ENCODE measurements at places on chromosomes 5 and 9.

DNA sequence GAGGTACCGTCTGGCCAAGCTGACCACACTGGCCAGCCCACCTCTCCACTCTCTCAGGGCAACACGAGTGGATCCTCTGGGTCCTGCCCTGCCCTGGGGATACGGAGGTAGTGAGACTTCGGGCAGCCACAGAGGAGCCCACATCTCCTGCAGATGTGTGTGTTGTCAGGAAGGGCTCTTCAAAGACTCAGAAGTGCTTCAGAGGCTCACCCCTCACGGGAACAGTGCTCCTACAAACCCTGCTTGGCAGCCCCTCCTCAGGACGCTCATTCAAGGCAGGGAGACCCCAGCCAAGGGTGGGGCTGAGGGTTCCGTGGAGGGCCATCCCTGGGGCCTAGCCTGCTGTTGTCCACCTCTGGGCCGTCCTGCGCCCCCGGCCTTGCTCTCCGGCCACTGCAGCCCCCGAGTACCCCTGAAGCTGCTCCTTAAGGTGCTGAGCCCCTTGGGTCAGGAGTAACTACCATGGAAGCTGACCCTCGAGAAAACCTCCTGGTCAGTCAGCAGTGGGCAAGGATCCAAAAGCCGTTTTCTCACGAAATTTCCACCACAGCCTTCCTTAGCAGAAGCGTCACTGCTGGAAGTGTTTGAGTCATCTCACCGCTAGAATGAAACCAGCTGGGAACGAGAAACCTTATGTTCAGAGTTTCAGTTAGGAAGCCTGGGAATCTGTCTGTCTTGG is 23.2 kb upstream of the LRRC14B start:
- peak; percentile 11 for DNase-seq

DNA sequence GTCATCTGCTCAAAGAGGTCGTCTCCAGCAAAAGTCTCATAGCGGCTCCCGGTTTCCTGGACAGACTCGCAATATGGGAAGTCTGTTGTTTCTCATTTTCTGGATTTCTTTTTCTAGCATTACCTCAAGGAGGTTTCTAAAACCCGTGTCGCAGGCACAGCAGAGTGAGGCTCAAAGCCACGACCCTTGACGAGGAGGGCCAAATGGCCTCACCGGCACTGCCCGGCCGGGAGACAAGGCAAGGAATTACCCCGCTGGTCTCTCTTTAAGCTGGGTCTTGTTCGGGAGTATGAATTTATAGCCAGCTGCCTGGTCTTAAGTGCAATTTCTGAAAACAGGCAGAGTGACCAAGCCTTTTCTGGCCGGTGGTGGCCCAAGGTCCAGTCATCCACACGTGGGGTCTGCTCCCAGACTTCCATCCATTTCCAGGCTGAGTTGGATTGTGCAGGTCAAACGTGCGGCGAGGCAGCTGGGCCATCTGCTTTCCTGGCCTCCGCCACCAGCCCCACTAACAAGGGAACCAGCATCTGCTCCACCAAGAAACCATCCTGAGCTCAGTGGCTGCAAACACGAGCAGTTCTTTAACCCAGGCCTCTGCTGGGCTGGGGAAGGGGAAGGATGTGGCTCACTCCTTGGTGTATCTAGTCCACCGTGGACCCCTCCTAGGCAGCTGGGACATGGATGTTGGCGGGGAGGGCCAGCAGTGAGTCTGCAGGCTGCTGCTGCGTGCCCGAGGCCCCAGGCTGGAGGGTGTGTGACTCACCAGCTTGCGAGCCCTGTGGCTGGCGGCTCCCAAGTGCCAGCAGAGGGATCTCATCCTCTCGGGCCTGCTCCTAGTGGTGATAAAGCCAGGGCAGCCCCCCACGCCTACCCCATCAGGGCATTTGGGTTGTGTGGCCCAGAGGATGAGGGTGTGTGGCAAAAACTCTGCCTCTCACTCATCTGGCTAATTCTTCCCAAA is 55.6 kb upstream of the COL5A1 start:
- DNase-seq: no peak

DNA sequence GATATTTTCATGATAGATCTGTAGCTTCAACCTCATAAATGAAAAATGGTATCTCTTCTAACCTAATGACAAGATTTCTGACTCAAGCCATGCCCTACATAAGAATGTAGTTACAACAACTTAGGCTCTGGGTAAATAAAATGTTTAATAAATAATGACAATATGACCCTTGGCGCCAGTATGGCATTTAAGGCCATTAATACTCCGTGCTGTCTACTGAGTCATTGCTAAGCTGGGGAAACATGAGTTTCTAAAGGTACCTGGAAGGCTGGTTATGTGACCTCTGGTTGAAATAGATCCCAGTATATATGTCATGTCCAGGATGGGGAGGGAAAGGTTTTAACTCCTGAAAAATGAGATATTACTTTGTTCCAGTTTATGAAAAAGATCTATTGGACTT is 58.0 kb upstream of the CEMIP2 start:
- no peak for DNase-seq

DNA sequence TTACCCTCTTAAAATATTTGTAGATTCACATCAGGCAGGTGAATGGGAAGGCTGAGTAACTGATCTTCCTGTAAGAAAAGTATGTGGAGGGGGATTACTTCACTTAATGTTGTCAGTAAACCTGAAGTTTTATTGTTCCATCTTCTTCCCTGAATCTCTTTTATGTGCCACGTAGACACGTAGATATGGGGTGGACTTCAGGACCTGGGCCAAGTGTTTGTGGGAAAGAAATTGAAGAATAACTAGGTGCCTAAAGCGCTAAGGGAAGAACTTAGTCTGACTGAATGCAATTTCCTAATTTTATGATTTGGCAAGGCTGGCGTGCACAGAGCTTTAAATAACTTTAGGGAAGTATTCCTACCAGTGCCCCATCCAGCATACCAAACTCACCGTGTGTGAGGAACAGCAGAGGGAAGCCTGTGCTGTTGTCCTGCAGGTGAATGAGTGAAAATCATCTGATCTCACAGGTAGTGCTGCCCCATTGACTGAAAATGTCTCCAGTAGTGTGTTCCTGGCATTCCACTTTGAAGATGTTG is 323.4 kb downstream of the KDM4C start:
- DNase-seq: no peak

- no peak for DNase-seq
Measured at GRCh38 chr5:81068635-81069034, 108.5 kb downstream of the RASGRF2 start.

DNA sequence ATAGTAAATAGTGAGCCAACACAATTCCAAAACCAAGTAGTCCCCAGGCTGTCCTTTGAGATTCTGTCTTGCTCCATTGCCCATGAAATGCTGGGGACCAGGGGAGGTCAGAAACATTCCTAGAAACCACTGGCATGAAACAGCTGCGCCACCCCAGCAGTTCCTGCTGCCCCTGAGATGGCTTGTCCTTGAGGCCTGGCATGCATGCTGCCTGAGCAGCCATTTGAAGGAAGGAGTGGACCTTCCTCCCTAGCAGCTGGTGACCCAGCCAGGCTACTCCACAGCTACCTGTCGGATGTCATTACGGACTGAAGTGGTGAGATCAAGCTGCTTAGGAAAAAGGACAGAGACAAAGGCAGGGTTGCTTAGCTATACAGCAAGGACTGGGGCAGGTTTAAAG is 260.6 kb downstream of the DENND1A start:
- DNase-seq: no peak

- DNase-seq: no peak
Measured at GRCh38 chr9:84486663-84487062, 146.1 kb upstream of the SLC28A3 start.

DNA sequence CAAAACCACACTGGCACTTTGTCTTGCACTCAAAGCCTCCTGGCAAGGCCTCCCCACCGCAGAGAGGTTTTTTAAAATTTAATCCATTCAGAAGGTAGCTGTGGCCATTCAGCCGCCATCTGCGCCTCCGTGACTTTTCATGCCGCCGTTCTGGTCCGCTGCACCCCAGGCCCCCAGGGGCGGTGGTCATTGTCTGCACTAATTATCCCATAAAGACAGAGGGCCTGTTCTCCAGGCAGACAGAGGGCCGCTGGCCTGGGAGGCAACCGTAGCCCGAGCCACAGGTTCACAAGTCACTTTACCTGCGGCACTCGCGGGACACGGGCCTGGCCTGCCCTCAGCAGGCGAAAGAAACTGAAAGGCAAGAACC is 49.4 kb downstream of the EXD3 start:
- no peak for DNase-seq

Data from activated naive CD4-positive, alpha-beta T cell treated with anti-CD3 and anti-CD28 coated beads, Interleukin-2, amount 10 ng/mL, durations not matched to agents 7 days and 5 days (primary cell).